Pericardium fibroblast (primary cell): ENCODE measurements at places on chromosomes 12 and 14. TPM values are rescaled to one million over a fixed set of nuclear protein-coding genes. Genes with fewer than 3 reads are reported as not detected.

The SELPLG gene
- 2.6 and 2.9 TPM in 2 replicates for total RNA-seq

The LRP6 gene
- 11.2 and 13.9 TPM in 2 replicates for total RNA-seq

The FOXG1 gene
- 0.17 TPM in 1 of 2 replicates, not detected in the other for total RNA-seq

The OR6C75 gene
- not detected in 2 replicates for total RNA-seq

The DHH gene
- total RNA-seq: not detected in 2 replicates

The PROX2 gene
- not detected in 2 replicates for total RNA-seq

The SAMD15 gene
- 0.34 and 1.3 TPM in 2 replicates for total RNA-seq

The MSRB3 gene
- 28.3 and 56.0 TPM in 2 replicates for total RNA-seq

The TAS2R8 gene
- not detected in 2 replicates for total RNA-seq

The PLCZ1 gene
- not detected in 2 replicates for total RNA-seq

The ANO4 gene
- 4.0 and 4.4 TPM in 2 replicates for total RNA-seq

The GRIP1 gene
- not detected in 2 replicates for total RNA-seq

The NPFF gene
- not detected in 2 replicates for total RNA-seq

The STXBP6 gene
- total RNA-seq: 11.2 and 15.5 TPM in 2 replicates

The DAO gene
- 5.4 TPM in 1 of 2 replicates, not detected in the other for total RNA-seq

The LTA4H gene
- total RNA-seq: 67.4 and 83.3 TPM in 2 replicates

The TEP1 gene
- total RNA-seq: 8.9 and 10.3 TPM in 2 replicates

The TMEM253 gene
- total RNA-seq: not detected in 2 replicates
